ENCODE measurements at places on chromosomes 13 and 19. TPM values are rescaled to one million over a fixed set of nuclear protein-coding genes. Genes with fewer than 3 reads are reported as not detected.

KIRREL2 gene
- total RNA-seq, result 1.8 TPM

SELENOV gene
- total RNA-seq, result not detected

CYP2A6 gene
- 0.23 TPM for total RNA-seq

NALCN gene
- total RNA-seq, result 63.0 TPM

IZUMO2 gene
- total RNA-seq, result not detected

IGFL3 gene
- total RNA-seq, result not detected

NMRK2 gene
- total RNA-seq, result not detected

FREM2 gene
- 4.6 TPM for total RNA-seq

FGF21 gene
- not detected for total RNA-seq

HCST gene
- total RNA-seq, result 0.92 TPM

ZNF599 gene
- 14.3 TPM for total RNA-seq

UBA52 gene
- 632 TPM for total RNA-seq

PSG7 gene
- not detected for total RNA-seq

TTC9B gene
- total RNA-seq, result 45.7 TPM

ZNF146 gene
- 65.5 TPM for total RNA-seq

SERTAD1 gene
- total RNA-seq, result 3.5 TPM

NLRP9 gene
- total RNA-seq, result not detected

VSIG10L gene
- 1.6 TPM for total RNA-seq

UPK1A gene
- not detected for total RNA-seq

TMED1 gene
- total RNA-seq, result 14.3 TPM

Measured in diencephalon (tissue), 1 donor.